NCI-H2171 (cell line): ENCODE measurements at places on chromosomes 16 and 17.

- no peak for DNase-seq
These were observed 76.7 kb upstream of the ALOX12 start for GRCh38 chr17:6919158-6919557.

DNA sequence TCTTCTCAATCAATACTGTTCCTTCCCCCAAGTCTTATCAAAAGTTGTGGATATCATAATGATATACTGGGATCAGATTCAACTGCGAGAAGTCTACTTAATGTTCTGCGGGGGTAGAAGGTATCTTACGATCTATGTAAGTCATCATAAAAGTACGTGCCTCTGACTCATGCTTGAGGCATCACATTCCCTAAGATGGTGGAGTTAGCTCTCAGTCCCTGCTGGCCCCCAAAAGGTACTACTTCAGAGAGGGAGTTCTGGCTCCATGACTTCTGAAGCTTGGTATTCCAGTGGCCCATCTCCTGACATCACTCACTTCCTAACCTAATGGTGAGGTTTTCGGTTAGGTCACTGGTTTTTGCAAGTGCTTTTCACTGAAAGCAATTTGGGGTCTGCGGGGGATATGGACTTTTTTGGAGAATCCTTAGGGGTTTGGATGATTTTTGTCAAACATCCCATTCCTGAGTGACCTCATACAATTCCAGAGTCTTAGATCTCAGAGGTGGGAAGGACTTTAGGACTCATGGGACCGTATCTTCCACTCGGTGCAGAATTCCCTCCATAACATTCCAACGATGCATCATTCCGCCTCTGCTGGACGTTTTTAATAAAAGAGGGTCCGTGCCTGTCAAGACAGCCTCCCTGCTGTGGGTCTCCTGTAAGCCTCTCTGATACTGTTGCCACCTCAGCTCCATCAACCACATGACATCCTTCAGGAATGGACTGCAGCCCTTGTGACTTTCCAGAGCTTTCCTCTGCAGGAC, 74.3 kb downstream of the DYNLRB2 start:
- DNase-seq = no peak

DNA sequence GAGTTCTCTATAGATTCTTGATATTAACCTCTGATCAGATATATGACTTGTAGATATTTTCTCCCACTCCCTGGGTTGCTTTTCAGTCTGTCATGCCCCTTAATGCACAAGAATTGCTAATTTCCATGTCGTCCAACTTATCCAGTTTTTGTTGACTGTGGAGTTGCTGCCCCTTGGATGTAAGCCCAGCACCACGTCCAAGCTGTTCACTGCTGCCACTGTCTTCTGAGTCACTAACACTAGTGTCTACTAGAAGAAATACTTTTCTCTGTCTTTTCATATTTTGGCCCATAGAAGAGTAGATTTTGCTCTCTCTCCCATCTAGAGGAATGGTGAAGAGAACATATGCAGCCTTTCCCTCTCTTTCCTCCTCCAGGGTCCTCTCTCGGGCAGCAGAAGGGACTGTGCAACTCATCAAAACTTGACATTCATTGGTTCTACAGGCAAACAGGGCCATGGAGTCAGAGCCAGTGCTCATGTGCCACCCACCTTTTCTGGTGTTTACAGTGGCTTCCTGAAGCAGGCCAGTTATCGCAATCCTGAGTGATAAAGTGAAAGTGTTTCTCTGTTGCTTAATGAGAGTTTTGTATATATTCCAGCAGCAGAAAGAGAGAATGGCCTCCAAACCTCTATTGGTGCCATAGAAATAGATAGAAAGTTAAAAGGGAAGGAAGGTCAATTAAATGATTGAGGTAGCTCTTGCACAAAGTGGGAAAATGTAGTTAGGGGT, 22.6 kb upstream of the PMP22 start:
- DNase-seq = no peak

- no peak for DNase-seq
These were observed 9.0 kb upstream of the ARHGAP27 start for GRCh38 chr17:45441526-45442310.

GRCh38 chr17:20273741-20274500, 193.4 kb downstream of the LGALS9B start:
- no peak for DNase-seq

DNA sequence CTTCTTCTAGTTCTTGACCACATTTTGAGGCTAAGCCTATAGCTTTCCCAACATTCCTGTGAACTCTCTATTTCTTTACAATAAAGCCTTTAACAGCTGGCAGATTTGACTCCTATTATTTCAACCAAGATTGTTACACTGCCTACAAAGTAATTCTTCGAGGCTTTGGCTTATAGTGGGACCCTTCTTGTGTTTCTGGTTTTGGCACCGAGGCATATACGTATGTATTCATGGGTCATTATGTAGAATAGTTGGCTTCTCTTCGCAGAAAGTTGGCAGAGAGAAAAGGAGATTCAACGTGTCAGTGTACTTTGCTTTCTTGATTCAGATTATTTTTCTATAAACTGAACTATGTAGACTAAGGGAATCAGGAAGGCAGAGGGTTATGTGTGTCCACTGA, 102.2 kb downstream of the ABCA8 start:
- no peak for DNase-seq

- DNase-seq = no peak
These were observed 61.6 kb downstream of the SKAP1 start for GRCh38 chr17:48368352-48368908.

DNA sequence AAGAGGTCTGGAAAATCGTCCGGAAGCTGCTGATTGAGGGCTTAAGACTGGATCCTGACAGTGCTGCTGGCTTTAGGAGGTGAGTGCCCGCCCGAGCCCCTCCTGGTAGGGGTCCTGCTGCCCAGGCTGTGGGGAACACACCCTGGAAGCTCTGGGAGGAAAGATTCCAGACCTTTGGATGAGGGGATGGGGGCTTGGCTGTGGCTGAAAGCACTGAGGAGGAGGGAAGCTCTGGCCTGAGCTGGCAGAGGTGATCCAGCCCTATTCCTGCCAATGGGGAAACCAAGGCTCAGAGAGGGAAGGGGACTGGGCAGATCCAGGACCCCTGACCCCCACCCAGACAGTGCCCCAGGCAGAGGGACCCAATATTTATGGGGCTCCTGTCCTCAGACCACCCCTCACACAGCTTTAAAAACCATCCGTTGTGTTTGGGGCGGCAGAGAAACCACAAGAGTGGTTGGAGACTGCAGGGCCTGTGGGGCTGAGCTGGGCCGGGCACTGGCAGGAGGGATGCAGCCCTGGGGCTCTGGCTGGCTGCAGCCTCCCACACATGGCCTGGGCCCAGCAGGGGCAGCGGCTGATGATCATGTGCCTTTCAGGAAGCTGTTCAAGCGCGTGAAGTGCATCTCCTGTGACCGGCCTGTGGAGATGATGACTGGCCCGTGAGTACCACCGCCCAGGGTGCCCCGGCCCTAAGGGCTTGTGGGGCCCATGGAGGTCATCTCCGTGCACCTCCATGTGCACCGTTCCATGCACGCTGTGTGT, 22.8 kb downstream of the UBALD1 start:
- DNase-seq = no peak

- no peak for DNase-seq
These were observed 45.7 kb upstream of the CSNK2A2 start for GRCh38 chr16:58243528-58244004.

DNA sequence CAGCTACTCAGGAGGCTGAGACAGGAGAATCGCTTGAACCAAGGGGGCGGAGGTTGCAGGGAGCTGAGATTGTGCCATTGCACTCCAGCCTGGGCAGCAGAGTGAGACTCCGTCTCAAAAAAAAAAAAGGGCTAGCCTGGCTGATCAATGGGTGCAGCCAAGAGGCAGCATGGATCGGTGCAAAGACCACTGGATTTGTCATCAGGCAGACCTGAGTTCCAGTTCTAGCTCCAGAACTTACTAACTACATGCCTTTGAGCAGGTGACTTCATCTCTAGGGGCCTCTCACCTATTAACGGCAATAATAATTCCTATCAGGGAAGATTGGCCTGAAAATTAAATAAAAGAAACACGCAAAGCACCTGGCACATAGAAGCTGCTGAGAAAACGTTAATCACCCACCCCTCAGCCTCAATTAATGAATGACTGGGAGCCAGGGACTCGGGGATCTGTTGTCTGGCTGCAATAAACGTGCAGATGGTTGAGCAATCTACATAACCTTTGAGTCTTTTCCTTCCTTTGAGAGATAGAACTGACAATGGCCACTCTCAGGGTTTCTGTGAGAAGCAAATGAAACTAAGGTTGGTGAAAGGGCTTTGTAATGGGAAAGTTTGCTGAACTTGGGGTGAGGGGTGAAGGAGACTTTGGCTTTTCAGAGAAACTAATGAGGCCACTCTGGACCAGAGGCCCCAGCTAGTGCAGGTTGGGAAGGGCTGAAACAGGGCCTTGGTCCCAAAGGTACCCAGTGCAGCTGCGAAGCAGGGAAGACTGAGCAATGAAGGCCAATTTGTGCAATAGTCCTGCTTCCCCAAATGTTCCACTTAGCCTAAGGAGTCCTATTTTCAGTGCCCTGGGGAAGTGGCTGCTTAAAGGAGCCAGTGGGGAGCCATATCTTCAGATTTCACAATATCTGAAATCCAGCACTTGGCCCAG, 7.6 kb downstream of the SEZ6L2 start:
- DNase-seq = no peak

- peak; percentile 74 for DNase-seq
These were observed 154.2 kb upstream of the GSE1 start for GRCh38 chr16:85458968-85459367.

DNA sequence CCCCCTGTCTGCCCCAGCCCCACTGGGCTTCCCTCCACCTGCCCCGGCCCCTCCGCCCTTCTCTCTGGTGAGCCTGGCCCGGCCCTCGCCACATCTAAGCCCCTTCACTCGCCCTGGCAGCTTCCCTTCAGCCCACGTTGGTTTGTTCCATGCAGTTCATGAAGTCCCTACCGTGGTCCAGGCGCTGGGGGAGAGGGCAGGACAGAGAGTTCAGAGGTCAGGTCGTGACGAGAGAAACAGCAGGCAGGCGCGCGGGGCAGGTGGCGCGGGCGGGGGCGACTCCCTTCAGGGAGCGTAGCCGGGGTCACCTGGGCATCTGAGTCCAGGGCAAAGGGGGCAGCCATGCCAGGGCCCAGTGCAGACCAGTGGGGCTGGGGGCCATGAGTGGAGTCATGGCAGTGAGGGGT, 8.9 kb upstream of the TEDC2 start:
- no peak for DNase-seq

DNA sequence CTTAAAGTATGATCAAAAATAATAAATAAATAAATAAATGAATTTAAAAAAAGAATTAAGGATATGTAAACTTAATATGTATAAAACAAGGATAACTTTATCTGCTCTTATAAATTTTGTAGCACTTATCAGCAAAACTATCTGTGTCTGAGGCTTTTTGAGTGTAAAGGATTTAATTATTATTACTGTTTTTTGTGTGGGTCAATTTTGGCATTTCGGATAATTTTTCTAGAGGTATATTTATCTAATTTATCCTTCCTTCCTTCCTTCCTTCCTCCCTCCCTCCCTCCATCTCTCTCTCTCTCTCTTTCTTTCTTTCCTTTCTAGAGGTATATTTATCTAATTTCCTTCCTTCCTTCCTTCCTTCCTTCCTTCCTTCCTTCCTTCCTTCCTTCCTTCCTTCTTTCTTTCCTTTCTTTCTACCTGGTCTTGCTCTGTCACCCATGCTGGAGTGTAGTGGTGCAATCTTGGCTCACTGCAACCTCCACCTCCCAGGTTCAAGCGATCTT, 120.8 kb downstream of the ABCA8 start:
- no peak for DNase-seq

GRCh38 chr16:72876981-72877373, 171.0 kb downstream of the ZFHX3 start:
- no peak for DNase-seq

- no peak for DNase-seq
These were observed 20.0 kb upstream of the XYLT2 start for GRCh38 chr17:50325906-50326305.

GRCh38 chr17:19021622-19022083, 17.1 kb upstream of the FAM83G start:
- no peak for DNase-seq

DNA sequence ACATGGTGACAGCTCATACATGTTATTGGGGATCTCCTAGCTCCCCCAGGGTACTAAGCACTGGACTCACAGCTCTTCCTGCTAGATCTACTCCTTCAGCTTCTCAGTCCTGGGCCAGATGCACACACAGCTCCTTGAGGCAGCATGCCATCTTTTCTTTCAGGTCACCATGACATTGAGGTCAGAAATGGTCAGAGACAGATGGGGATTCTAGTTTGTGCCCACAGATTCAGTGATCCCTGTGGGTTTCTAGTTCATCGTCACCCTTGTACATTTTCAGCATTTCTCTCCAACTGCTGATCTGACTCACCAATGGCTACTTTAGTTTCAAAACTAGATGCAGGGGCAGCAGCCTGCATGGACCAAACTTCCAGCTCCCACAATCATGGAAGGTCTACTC, 560.7 kb upstream of the PSMD7 start:
- no peak for DNase-seq

DNA sequence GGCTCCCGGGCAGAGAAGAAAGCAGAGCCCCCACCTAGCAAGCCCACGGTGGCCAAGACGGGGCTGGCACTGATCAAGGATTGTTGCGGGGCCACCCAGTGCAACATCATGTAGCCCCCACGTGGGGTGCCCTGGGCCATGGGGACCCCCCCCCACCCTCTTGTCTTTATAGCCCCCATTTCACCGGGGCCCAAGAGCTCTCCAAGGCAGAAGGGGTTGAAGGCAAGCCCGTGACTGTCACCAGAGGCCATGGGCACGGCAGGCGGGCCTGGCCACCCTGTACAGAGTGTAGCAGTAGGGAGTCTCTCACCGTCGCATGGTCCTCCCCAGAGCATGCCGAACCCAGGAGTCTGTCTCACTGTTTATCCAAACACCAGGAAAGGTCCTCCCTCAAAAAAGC, 56.2 kb downstream of the MARF1 start:
- no peak for DNase-seq

DNA sequence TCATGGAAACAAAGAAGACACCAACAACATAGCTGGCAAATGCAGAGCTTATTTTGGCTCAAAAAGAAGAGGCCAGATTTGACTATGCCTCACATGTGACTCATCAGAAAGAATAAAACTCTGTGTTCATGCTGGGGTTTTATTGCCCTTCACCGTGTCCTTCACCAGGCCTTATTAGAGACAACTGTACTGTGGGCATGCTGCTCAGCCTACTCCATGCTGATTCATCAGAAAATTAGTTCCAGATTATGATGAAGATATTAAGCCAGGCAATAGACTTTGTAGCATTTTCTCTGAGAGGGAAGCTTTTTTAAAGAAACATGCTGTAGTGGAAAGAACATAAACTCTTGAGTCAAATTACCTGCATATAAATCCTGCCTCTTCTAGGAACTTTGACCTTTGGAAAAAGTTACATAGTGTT, 89.8 kb downstream of the CYB561 start:
- no peak for DNase-seq

- peak; percentile 76 for DNase-seq
These were observed 7.2 kb downstream of the DLX3 start for GRCh38 chr17:49987681-49988441.

DNA sequence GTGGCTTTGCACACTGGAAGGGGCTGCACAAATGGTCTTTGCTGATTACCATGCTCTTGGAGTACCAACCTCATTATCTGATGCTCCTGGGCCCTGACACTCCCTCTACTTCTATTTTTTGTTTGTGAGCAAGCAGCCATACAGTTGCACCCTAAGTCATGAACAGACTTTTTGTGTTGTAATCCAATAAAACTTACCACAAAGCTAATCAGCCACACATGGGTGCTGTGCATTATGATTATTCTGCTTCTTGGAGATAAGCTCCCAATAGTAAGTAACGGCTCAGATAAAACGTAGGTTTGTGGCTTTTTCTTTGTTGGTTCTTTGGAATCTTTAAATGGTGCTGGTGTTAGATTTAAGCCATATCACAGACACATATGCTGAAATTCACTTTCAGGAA, 76.2 kb downstream of the CCT6B start:
- DNase-seq = no peak

GRCh38 chr16:31301708-31302400, 42.1 kb downstream of the ITGAM start:
- no peak for DNase-seq
